ENCODE measurements at places on chromosomes 3 and 15.

DNA sequence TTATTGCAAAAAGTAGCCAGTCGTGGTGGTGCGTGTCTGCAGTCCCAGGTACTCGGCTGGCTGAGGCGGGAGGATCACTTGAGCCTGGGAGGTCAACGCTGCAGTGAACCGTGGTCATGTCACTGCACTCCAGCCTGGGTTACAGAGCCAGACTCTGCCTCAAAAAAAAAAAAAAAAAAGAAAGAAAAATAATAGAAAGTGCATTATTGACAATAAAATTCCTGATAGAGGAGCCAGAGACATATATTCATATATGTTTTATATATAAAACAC lies 43.6 kb upstream of the PYDC2 start:
- DNase-seq, result no peak

- no peak for DNase-seq
Observed at GRCh38 chr3:188721312-188721711, 450.5 kb upstream of the TPRG1 start.

- DNase-seq, result no peak
Observed at GRCh38 chr3:23096041-23096440, 107.1 kb upstream of the UBE2E2 start.

DNA sequence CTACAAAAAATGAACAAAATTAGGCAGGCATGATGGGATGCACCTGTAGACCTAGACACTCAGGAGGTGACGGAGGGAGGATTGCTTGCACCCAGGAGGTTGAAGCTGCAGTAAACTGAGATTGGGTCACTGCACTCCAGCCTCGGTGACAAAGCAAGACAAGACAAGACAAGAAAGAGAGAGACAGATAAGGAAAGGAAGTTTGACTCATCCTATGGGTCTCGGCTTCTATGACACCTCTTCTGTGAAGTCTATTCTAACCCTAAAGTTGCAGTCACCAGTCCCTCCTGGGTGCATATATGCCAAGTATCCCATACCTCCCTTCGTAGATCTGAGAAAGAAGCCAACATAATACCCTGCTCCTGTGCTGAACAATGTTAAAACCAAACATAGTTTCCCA lies 7.9 kb upstream of the ZMAT3 start:
- DNase-seq, result no peak

DNA sequence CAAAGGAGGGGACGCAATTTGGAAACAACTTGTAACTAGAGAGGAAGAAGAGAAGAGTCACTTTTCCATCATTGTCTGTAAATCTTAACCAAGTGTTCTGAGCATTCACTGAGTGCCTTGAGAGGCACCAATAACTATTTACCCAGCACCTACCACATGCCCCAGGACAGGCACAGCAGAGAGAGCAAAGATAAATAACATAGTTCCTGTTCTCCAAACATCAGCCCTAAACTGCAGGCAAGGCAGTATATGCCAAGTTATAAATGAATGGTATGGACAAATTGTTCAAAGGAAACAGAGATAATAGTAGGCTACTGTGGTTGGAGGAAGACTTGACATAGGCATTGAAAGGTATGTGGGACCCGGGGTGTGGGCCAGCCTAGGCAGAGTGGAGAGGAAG lies 45.6 kb downstream of the ITGB5 start:
- DNase-seq, result no peak

DNA sequence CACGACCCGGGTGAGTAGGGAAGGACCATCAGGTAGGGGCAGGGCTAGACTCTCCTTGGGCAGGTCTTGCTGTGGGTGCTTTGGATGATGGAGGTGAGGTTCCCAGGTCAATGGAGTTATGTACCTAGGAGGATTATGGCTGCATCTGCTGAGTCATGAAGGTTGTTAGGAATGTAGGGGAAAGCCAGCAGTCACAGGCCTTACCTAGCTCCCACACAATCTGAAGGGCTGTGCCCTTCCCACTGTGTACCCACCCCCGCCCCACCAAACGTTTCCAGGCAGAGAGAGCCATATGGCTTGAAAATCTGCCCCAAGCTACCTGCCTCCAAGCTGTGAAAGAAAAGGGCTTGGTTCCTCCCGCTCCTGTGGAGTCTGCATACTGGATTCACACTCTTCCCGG lies 573.4 kb upstream of the DPPA4 start:
- DNase-seq, result no peak

DNA sequence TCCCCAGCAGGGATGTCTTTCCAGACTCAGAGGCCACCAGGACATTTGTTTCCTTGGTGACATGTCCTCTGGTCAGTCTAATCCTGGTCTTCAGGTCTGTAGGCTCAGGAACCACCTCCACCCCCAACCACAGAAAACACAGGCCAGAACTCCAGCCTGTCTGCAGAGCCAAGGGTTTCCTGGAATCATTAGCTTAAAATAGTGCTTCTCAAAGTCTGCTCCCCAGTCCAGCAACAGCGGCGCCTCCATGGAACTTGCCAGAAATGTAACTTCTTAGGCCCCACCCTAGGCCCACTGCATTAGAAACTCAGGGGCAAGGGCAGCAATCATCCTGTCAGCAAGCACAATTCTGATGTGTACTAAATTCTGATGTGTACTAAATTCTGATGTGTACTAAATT lies 20.0 kb downstream of the SLC28A1 start:
- no peak for DNase-seq

- no peak for DNase-seq
Observed at GRCh38 chr3:150342896-150343467, 65.1 kb upstream of the TSC22D2 start.
